ENCODE measurements at places on chromosomes 4 and X.
A peak's percentile ranks its signal among the peaks of the same experiment; 100 is the strongest.

GRCh38 chr4:169791527-169792156 lies 33.9 kb upstream of the HPF1 start:
- peak overlapping the region; percentile 60 for H3K4me3 ChIP-seq
- peaks cover 10% of the 10 kb centered on the region for H3K4me1 ChIP-seq
- peaks cover 29% of the 10 kb centered on the region for H3K27me3 ChIP-seq
- H3K27ac ChIP-seq, result no peak overlapping the region
- DNase-seq, result peak; percentile 66

DNA sequence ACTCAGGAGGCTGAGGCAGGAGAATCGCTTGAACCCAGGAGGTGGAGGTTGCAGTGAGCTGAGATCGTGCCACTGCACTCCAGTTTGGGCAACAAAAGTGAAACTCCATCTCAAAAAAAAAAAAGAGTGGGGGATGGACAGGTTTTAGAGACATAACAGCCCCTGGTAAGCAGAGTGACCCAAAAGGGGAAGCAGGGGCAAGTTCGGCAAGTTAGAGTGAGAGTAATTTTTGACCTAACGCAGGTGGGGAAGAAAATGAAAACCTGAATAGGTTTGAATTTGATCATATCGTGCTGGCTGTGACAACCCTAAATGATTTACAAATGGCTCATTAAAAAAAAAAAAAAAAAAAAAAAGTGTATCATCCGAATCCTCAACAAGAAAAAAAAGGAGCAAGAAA lies 25.7 kb upstream of the TMEM131L start:
- no peak overlapping the region for H3K4me3 ChIP-seq
- H3K27ac ChIP-seq, result no peak overlapping the region
- no peaks in the 10 kb centered on the region for H3K36me3 ChIP-seq
- no peaks in the 10 kb centered on the region for H3K4me1 ChIP-seq
- no peaks in the 10 kb centered on the region for H3K27me3 ChIP-seq

GRCh38 chr4:146257511-146257910 lies 43.2 kb downstream of the REELD1 start:
- no peaks in the 10 kb centered on the region for H3K27me3 ChIP-seq
- no peaks in the 10 kb centered on the region for H3K36me3 ChIP-seq
- no peak for DNase-seq
- H3K4me1 ChIP-seq, result no peaks in the 10 kb centered on the region

- no peak overlapping the region for H3K4me3 ChIP-seq
- no peak overlapping the region for H3K27ac ChIP-seq
- peaks cover 15% of the 10 kb centered on the region for H3K4me1 ChIP-seq
- DNase-seq, result no peak
Observed at GRCh38 chr4:70841951-70842350, 2.3 kb upstream of the GRSF1 start.

GRCh38 chr4:11004818-11005217 lies 320.2 kb upstream of the CLNK start:
- H3K27me3 ChIP-seq, result peaks cover 2% of the 10 kb centered on the region
- no peak overlapping the region for H3K4me3 ChIP-seq
- peaks cover 48% of the 10 kb centered on the region for H3K36me3 ChIP-seq
- no peak overlapping the region for H3K27ac ChIP-seq
- DNase-seq, result no peak
